ENCODE measurements at places on chromosomes 5 and 9.
A peak's percentile ranks its signal among the peaks of the same experiment; 100 is the strongest.

- DNase-seq: no peak
These were observed 254.7 kb upstream of the SLC30A5 start for GRCh38 chr5:68839019-68839552.

DNA sequence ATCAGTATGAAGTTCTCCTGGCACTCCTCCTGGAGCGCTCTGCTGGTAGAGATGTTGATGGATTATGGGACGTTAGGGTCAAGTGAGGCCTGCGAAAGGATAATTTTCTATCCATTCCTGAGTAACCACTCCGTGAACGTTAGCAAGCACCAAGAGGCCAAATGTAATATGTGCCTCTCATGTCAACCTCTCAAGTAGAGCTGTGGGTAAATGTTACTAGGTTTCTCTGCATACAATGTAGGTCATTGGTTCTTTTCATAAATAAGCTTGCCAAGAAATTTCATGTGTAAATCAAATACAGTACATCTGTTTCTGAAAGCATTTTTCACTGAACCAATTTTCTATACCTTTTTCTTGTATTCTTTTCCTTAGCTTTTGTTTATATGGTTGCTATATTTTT lies 126.3 kb downstream of the KDM4C start:
- DNase-seq: no peak

DNA sequence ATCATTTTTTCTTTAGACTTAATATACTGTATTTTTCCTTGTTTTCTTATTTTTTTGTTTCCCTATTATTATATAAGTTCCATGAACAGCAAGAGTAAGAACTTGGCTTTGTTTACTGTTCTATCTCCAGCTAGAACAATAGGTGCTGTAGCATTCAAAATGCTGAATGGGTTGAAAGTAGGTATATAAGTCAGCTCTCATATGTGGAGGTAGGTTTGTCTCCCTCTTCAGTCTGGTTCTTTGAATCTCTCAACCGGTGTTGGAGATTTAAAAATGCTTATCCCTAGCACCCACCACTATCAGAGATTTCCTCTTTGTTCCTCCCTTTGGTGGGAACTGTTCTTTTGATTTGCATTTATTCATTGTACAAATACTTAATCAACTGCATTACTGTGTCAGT lies 87.5 kb upstream of the FSD1L start:
- DNase-seq: no peak

DNA sequence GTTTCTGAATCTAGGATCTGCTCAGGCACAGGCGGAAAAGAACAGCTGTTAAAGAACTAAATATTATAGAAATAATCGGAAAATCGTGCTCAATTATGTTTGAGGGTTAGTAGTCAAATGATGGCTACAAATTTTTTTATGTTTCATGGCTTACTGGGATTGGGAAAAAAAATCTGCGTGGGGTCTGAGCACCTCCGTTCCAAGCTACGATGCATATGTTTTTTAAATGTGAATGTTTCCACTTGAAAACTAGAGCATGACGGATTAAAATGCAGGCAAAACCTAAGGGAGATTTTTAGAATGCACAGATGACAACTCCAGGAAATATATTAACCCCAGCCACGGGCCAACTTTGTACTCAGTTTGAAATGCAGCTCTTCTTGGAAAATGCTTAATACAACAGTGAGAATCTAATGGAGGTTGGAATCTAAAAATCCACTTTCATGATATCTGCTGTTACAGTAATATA lies 5.3 kb downstream of the OTP start:
- DNase-seq: no peak

- no peak for DNase-seq
These were observed 313.0 kb downstream of the GABRB2 start for GRCh38 chr5:161233553-161233952.

GRCh38 chr5:15746833-15747232 lies 246.9 kb downstream of the FBXL7 start:
- DNase-seq: no peak

DNA sequence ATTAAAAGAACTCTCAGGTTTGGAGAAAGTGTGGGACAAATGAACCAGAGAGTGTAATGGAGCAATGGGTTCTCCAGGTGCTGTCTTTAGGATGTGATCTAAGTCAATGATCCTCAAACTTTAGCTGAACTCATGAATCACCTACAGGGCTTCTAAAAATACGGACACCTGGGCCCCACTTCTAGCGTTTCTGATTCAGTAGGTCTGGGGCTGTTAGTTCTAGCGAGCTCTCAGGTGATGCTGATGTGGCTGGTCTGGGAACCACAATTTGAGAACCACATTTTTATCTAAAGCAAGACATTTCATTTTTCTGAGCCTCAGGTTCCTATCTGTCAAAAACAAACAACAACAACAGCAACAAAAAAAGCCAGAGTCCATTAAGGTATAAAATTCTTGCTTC lies 35.1 kb upstream of the PCA3 start:
- DNase-seq: no peak

DNA sequence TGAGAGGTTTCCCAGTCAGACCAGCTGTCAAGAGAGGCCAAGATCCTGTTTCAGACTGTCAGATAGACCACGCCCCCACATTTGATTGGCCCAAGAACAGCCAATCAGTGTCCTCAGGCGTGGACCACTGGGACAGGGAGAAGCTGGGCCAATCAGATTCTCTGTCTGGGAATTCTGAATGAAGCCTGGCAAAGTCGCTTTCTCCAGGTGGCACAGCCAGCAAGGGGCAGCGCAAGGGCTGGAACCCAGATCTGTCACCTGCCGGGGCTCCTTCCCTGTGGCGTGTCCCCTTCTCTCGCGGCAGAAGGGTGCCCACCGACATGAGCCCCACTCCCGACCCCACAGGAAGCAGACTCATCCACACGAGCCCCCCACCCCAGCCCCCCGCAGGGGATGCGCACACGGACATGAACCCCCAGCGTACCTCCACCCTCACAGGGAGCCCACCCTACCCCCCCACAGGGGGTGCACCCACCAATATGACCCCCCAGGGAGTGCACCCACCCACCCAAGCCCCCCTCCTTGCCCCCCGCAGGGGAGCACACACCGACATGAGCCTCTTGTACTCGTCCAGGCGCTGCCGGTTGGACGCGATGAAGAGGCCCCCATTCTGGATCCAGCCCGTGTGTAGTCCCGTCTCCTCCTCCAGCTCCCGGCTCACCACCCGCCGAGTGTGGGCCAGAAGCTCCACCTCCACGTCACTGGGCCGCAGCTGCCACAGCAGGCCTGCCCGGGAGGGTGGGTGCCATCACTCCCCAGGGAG lies 6.1 kb downstream of the SARDH start:
- peak; percentile 94 for DNase-seq

GRCh38 chr5:178113841-178114324 lies 551 bp downstream of the N4BP3 start:
- no peak for DNase-seq

DNA sequence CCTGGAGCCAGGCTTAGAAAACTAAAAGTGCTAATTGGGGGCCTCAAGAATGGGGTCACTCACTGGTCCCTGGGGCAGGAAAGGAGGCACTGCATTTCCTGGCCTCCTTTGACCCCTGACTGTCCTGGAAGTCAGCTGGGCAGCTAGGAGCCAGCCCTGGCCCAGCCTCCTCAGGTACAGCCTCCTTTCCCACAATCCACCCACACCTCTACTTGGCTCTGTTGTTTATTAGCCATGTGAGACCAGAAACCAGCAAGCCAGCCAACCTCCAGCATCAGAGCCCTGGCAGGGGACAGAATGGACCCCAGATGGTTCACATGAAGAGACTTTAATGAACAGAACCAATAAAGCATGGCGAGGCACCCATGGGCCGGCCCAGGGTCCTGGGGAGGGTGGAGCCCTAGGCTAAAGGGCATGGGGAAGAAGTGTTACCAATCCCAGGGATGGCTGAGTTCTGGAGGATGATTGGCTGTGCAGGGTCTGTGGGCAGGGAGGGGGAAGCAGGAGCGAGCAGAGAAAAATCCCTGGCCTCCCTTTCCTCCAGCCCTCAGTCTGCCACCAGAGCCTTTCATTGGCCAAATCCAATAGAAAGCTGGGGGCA lies 55.3 kb upstream of the ANGPTL2 start:
- DNase-seq: no peak
